A673 (cell line): ENCODE measurements at places on chromosomes 4 and X. TPM values are rescaled to one million over a fixed set of nuclear protein-coding genes. Genes with fewer than 3 reads are reported as not detected.

DNA sequence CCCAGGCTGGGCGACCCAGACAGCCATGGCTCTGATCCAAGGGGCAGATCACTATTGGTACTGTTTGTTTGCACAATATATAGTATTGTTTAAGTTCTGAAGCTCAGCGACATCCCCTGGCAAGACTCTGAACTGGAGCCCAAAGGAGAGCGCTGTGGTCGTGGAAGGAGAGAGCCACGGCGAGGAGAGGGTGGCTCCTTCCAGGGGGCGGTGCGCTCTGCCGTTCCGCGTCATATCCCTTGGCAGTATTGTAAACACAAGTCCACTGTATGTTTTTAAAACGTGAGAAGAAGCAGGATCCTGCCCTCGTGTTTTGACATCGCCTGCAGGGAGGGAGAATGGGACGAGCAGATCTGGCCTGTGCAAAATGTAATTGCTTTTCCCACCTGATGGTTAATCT, 185.5 kb downstream of the RAB28 start:
- no peak for DNase-seq

DNA sequence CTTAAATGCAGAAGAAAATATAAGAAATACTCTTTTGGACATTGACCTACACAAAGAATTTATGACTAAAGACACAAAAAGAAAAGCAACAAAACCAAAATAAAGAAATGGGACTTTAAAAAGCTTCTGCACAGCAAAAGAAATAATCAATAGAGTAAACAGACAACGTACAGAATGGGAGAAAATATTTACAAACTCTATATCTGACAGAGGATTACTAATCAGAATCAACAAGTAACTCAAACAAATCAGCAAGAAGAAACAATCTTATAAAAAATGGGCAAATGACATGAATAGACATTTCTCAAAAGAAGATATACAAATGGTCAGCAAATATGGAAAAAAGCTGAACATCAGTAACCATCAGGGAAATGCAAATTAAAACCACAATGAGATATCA, 37.6 kb upstream of the UGT2B17 start:
- no peak for DNase-seq

DNA sequence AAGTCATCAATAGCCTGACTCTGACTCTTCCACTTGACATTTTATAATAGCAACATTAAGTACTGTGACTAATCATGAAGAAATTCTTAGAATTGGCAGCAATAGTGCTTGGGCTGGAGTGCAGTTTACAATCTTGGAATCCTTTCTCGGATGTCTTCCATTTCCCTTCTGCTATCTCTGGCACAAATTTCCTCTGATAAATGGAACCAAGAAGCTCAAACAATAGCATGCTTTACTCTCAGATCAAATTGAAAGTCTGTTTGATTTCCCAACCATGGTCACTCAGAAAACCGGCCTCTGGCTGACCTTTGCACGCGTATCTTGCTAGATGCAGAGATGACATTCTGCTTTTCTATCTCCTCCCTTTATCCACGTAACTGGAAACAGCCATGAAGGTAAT, 99.0 kb upstream of the SPANXC start:
- DNase-seq = no peak

DNA sequence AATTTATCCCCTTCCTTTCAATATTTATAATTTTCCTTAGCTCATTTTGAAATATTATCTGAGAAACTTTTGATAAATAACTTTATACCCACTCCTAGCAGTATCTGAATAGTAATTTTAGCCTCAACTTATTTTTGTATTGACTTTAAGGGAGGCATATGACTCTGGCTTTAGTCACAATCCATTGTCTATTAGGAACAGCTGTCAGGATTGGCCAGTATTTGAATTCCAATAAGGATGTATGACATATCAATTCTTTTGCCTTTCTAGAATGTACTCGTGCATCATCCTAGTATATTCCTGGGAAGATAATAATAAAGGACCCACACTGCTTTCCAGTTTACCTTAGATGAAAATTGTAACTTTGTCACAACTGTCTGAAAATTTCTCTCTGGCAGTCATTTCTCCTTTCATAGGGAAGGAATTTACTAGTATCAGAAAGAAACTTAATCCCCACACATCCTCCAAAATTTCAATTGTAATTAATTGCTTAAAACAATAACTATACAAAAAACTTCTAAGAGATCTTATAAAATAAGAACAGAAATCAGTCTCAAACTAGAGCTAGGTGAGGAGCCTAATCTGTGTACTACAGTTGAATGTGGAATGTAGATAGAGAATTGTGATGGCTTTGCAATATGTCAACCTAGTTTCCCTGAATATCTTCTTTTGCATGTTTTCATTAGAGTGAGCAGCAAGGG, 121.0 kb upstream of the EPHA5 start:
- DNase-seq = no peak

GRCh38 chr4:13484749-13485221, 645 bp upstream of the RAB28 start:
- no peak for DNase-seq

Gene LONRF3
- total RNA-seq = 0.11 TPM in 1 of 2 replicates, not detected in the other

Gene MAGEH1
- 8.6 and 9.8 TPM in 2 replicates for total RNA-seq
